ENCODE measurements at places on chromosomes 4 and X.

DNA sequence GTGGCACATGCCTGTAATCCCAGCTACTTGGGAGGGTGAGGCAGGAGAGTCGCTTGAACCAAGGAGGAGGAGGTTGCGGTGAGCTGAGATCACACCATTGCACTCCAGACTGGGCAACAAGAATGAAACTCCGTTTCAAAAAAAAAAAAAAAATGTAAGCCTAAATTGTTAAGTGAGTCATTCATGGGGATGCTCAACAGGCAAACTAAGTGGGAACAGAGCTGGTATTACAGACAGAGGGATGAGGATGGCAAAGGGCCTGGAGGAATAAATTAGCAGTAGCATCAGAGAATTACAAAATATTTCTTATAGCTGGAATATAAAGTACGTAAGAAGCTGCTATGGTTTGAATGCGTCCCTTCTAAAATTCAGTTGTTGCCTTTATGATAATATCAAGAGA, 43.4 kb upstream of the OGT start:
- DNase-seq = peak; percentile 34

DNA sequence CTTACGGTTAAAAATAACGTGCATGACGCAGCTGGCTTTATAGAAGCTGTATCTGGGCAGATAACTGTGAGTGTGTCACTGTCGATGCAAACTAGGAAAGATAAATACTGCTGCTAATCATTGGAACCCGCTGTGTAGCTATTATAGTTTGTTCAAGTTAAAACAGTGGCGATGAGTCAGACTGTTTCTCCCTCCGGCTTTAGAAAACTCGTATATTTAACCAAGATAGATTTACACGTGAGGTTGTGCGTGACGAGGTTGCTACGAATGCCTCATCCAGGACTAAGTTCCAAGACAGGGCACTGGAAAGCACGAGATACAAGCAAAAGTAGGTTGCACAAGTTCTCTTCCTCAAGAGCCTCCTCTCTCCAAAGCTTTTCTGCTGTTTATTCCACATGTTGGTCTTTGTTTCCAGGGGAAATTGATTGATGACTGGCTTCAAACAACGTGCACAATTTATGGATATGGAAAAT, 270.7 kb downstream of the FBXW7 start:
- DNase-seq = peak; percentile 98

- DNase-seq = peak; percentile 59
These were observed 137.6 kb downstream of the DCK start for GRCh38 chr4:71130827-71131603.

GRCh38 chrX:19566359-19567222, 51.3 kb upstream of the MAP3K15 start:
- peak; percentile 28 for DNase-seq

GRCh38 chrX:72258174-72258573, 18.9 kb downstream of the RPS4X start:
- peak; percentile 41 for DNase-seq

All from AG09309 (cell line).